Vagina (tissue), 2 donors: ENCODE measurements at places on chromosomes 5 and 9. TPM values are rescaled to one million over a fixed set of nuclear protein-coding genes. Genes with fewer than 3 reads are reported as not detected.

The ACOT12 gene
- total RNA-seq = not detected

GRCh38 chr9:94014066-94014654 is 59.0 kb upstream of the BARX1 start:
- DNase-seq = no peak

DNA sequence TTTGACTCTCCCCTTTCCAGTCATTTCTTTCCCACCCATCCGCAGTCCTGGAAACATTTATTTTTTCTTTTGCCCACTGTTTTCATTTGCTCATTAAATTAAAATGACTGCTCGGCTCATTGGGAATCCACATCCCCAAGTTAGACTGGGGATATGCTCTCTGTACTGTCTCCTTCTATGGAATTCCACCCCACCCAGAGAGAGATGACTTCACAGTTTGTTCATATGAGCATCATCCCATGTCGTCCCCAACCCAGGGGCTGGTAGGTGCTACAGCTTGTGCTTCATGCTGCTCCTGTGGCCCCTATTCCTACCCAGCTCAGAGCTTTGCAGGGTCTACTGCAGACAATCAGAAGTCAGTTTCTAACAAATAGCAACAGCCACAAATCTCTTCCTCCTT is 16.5 kb upstream of the RARS1 start:
- no peak for DNase-seq

The ARL14EPL gene
- not detected for total RNA-seq

The PRLR gene
- 13.3 TPM for total RNA-seq

GRCh38 chr9:133862585-133863256 is 124.6 kb upstream of the SARDH start:
- DNase-seq = no peak

DNA sequence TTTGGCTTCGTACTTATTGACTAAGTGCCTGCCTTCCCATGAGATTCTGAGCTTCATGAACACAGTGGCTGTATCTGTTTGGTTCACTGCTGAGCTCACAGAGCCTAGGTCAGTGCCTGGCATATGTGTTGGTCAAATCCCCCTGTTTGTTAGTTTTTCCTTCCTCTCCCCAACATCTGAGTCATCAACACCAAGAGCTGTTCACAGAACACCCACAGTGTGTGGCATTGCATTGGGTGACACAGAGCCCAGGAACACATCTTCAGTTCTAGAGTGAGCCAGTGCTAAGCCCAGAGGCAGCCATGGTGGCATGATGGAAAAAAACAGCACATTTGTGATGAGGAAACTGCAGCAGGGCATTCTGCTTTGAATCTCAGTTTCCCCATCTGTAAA is 294.6 kb downstream of the SEC61B start:
- DNase-seq = no peak

GRCh38 chr9:98326459-98327248 is 71.2 kb upstream of the TBC1D2 start:
- DNase-seq = no peak
